Activated CD4-positive, alpha-beta T cell treated with anti-CD3 and anti-CD28 coated beads, Interleukin-2, amount 10 ng/mL, durations not matched to agents 24 days and 14 days (primary cell): ENCODE measurements at places on chromosomes 13 and 19. TPM values are rescaled to one million over a fixed set of nuclear protein-coding genes. Genes with fewer than 3 reads are reported as not detected.

CACNA1A gene
- 0.28 and 0.38 TPM in 2 replicates for total RNA-seq

FXYD5 gene
- 273 and 286 TPM in 2 replicates for total RNA-seq

FOXA3 gene
- total RNA-seq: 0.23 TPM in 1 of 2 replicates, not detected in the other

OR10H1 gene
- 0.05 TPM in 1 of 2 replicates, not detected in the other for total RNA-seq

FGF21 gene
- not detected in 2 replicates for total RNA-seq

CPAMD8 gene
- total RNA-seq: 0.28 and 0.33 TPM in 2 replicates

FPR1 gene
- not detected in 2 replicates for total RNA-seq

ARHGEF7 gene
- 69.3 and 72.3 TPM in 2 replicates for total RNA-seq
